Heart right ventricle (tissue), 16 donors: ENCODE measurements at places on chromosomes 4 and X. TPM values are rescaled to one million over a fixed set of nuclear protein-coding genes. Genes with fewer than 3 reads are reported as not detected.

- no peak for DNase-seq
Observed at GRCh38 chr4:111636961-111637585, 508.2 kb upstream of the FAM241A start.

DNA sequence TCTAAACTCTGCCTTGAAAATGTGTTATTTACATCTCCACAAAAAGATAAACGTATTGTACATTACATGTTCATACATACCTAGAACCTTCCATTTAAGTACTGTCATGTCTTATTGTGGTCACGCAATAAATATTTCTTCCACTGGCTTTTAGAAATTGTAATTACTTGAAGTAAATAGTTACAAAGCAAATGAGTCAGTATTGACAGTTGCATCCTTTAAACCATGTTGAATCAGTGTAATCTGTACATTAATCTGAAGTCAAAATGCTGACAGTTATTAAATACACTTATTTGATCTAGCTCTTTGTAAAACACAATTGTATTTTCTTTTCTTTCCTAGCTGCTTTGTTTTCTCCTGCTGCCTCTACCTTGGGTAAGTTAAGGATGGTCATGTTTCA is 446.7 kb downstream of the EPHA5 start:
- no peak for DNase-seq

DNA sequence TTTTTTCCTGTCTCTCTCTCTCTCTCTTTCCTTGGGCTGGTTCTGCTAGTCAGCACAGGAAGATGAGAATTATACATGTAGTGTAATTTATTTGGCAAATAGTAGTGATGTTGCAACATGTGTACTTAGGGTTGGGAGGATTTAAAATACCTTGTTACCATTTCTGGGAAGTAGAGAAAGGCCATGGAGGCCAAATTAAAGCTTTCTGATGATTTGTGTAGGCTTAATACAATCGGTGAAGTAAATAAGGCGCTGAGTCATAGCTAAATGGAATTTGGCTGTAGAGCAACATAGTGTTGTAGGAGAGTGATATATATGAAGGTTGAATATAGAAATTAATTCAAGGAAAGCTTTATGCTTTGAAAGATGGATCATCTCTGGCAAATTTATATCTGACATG is 295.3 kb downstream of the GRID2 start:
- no peak for DNase-seq

GRCh38 chr4:81179326-81179725 is 35.7 kb downstream of the PRKG2 start:
- DNase-seq, result no peak

DNA sequence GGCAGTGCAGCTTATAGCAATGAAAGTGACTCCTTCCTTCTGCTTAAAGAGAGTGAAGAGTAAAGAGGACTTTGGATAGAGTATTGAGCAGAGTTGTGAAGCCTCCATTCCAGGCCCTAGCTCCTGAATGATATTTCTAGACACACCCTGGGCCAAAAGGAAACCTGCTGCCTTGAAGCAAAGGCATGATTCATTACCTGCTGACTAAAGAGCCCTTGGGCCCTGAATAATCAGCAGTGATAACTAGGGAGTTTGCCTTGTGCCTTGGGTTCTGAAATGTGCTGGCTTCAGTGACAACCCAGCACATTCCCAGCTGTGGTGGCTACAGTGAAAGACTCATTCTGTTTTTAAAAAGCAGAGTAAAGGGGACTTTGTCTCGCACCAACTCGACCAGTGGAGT is 49.2 kb downstream of the STPG2 start:
- no peak for DNase-seq

- no peak for DNase-seq
Observed at GRCh38 chr4:185204238-185204910, 574 bp upstream of the CFAP97 start.

GRCh38 chr4:19195696-19196095 is 1056.0 kb upstream of the SLIT2 start:
- no peak for DNase-seq

DNA sequence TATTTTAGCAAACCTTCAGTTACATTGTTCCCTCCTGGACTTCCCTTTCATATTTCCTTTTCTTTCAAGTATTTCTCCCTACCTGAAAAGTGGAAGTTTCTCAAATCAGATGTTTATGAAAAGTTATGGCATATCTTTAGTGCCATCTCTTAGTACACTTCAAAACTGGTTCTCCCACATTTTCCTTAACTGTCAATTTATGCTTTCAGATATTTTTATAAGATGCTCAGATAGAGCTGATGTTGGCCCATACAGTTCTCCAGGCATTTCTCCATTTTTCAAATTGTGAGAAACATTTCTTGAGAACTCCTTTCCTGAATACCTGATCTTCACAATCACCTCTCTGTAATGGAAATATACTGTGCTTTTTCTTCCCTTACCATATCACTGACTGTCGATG is 32.5 kb upstream of the AP1AR start:
- no peak for DNase-seq

GRCh38 chr4:24321131-24321530 is 263.2 kb downstream of the DHX15 start:
- DNase-seq, result no peak

DNA sequence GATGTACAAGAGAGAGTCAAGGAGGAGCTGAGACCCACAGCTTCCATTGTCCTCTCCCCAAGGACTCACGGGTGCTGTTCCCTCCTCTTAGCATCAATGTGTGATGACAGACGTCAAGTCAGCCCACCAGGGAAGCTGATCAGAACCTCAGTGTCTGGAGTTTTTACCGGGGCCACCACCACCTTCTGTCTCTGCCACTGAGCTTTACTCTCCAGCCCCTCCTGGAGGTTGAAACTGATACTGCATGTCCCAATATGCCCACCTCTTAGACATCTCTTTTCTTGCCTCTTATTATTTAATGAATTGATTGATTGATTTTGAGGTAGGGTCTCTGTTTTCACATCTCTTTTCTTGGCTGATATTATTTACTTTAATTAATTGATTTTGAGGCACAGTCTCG is 10.3 kb upstream of the AKAP17A start:
- DNase-seq, result no peak

DNA sequence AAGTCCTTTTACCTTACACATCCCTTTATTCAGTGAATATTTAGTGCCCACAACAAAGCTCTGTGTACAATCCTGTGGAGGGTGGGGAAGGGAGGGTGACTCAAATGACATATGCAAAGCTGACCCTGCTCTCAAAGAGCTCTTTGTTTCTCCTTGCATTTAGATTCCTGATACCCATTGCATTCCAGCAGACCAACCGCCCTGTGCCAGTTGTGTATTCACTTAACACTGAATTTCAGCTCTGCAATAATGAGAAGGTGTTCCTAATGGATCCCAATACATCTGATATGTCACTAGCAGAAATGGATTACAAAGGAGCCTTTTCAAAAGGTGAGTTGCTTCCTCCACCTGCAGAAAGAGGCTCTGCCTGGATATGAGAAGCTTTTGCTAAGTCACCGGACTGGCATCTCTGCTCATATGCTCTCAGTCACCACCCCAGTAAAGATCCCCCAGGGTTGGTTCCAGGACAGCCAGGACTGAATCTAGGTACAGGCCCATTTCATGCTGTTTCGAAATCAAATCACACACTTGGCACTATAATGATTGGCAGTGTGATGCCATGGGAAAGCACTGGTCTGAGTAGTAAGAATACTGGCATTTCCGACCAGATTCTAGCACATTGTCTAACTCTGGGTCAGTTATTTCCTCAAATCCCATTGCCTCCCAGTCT is 17.1 kb upstream of the ANXA3 start:
- no peak for DNase-seq

DNA sequence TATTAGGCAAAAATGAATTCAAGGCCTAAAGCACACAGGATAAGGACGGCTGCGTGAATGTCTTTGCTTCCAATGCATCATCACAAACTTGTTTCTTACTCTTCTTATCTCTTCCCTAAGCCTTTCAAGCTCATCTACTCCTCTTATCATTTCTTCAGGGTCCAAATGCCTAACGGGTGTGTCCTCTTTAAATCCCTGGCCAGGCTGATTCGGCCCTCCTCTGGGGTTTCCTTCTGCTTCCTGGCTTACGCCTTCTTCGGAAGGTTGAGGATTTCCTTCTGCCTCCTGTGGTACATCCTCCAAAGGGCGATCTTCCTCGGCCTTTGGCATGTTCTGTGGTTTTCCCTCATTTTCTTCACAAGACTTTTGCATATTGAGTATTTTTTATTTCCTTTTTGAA is 1.3 kb downstream of the TCEAL8 start:
- peak; percentile 9 for DNase-seq

DNA sequence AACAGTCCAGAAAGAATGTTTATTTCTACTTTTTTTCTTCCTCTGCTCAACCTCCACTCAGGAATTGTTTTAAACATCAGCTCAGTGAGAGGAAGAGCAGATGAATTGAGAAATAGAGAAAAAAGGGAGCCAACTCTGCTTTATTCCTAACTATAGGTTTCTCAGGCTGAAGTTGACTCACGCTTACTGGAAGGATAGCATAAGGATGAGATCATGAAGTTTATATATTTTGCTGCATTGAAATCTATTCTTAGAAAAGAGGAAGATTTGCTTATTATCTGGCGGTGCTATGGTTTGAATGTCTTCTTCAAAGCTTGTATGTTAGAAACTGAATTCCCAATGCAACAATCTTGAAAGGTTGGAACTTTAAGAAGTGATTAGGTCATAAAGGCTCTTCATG is 1673.4 kb upstream of the PCDH7 start:
- no peak for DNase-seq

- no peak for DNase-seq
Observed at GRCh38 chr4:73099143-73099542, 29.6 kb upstream of the COX18 start.

DNA sequence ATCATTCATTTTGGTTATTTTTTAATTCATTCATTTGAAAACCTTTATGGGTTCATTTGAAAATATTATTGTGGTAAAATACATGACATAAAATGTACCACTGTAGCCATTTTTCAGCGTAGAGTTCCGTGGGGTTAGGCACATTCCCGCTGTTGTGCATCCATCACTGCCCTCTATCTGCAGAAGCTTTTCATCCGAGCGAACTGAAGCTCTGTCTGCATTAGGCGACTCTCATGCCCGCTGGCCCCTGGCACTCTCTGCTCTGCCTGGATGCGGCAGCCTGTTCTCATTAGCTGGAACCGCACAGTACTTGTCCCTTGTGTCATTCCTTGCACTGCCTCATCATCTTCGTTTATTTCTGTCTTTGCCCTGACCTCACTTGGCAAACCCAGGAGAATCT is 17.5 kb downstream of the CFAP99 start:
- no peak for DNase-seq

- DNase-seq, result no peak
Observed at GRCh38 chr4:20882500-20882899, 182.2 kb downstream of the PACRGL start.

DNA sequence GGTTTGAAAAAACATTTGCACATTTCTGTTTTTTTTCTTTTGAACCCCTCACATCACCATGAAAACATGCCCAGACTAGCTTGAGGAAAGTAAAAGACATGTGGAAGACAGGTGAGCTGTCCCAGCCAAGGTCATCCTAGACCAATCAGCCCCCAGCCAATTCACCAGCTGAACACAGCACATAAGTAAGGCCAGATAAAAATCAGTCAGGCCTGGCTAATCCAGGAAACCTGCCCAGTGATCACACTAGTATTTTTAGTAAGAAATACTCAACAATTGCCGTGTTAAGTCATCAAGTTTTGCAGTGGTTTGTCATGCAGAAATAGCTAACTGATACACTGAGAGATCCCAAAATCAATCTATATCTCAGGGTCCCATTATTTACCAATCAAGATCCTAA is 4.4 kb upstream of the SMR3A start:
- no peak for DNase-seq

DNA sequence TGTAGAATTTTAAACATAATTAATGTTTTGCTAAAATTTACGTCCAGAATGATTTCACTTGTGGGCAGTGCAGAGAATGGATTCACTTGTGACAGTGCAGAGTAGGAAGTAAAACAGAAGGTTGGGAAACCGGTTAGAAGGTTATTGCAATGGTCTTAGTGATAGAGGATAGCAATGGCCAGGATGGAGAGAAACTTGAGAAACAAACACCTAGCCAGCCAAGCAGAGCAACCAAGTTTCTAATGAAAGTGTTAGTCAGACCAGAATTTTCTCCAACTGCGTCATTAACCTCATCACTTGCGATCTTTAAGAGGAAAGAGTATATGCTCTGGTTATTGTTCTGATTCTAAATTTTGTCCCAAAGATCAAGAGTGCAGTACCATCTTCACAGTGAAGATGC is 50.0 kb upstream of the TBC1D9 start:
- DNase-seq, result no peak

DNA sequence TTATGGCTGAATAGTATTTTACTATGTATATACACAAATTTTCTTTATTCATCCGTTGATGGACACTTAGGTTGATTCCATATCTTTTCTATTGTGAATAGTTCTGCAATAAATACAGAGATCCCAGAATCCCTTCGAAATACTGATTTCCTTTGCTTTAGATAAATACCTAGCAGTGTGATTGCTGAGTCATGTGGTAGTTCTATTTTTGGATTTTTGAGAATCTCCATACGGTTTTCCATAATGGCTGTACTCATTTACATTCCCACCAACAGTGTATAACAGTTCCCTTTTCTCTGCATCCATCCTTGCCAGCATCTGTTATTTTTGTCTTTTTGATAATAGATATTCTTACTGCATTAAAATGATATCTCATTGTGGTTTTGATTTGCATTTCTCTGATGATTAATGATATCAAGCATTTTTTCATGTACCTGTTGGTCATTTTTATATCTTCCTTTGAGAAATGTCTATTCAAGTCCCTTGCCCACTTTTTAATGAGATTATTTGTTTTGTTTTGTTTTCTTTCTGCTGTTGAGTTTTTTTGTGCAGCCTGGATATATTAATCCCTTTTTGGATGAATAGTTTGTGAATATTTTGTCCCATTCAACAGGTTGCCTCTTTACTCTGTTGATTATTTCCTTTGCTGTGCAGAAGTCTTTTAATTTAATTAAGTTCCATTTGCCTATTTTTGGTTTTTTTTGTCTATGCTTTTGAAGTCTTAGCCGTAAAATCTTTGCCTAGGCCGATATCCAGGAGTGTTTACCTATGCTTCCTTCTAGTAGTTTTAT is 466.7 kb upstream of the TENM3 start:
- no peak for DNase-seq

- DNase-seq, result no peak
Observed at GRCh38 chr4:144449611-144450010, 196.3 kb upstream of the HHIP start.

- no peak for DNase-seq
Observed at GRCh38 chr4:70511365-70511764, 7.0 kb upstream of the AMTN start.

DNA sequence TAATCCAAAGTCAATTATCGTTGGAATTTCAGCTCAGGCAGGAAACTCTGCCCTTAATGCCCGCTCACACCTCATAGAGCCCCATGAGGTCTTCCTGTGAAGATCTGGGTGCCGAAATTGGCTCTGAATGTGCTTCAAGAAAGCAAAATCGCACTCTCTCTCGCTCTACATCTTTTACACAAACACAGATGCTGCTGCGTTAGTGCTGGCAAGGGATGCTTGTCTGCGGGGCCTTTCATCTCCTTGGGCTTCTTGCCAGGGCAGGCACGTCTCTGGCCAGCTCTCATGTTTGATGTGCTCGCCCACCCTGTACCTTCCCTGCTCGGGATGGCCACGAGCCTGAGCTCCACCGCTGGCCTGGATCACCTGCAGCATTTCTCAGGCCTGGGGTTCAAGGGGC is 66.5 kb downstream of the CLCN4 start:
- DNase-seq, result no peak

GRCh38 chr4:149676076-149676475 is 139.6 kb downstream of the IQCM start:
- no peak for DNase-seq

UGT2B17 gene
- not detected for total RNA-seq

ZNF518B gene
- total RNA-seq, result 26.3 TPM

APEX2 gene
- 12.5 TPM for total RNA-seq

AFM gene
- not detected for total RNA-seq

PAGE1 gene
- not detected for total RNA-seq

PPARGC1A gene
- total RNA-seq, result 138 TPM

EVC gene
- total RNA-seq, result 5.9 TPM
